ENCODE measurements at places on chromosomes 4 and X. TPM values are rescaled to one million over a fixed set of nuclear protein-coding genes. Genes with fewer than 3 reads are reported as not detected.

DNA sequence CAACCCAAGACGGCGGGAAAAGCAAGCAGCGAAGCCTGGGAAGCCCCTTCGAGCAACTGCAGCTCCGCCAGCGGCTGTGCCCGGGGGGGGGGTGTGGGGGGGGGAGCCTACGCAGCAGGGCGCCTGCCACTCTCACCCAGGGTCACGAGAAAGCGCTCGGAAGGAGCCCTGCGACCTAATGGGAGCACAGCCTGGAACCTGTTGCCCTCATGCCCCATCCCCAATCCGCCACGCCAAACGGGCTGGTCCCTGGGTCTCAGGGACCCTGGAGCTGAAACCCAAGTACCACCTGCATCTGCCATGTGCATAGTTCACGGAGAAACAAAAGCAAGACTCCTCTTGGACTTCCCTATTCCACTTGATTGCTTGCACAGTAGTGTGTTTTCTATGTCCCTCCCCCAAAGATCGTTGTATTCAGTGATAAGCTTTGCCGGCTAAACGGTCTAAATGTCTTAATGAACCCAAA, 359 bp upstream of the GAB3 start:
- no peak for DNase-seq

DNA sequence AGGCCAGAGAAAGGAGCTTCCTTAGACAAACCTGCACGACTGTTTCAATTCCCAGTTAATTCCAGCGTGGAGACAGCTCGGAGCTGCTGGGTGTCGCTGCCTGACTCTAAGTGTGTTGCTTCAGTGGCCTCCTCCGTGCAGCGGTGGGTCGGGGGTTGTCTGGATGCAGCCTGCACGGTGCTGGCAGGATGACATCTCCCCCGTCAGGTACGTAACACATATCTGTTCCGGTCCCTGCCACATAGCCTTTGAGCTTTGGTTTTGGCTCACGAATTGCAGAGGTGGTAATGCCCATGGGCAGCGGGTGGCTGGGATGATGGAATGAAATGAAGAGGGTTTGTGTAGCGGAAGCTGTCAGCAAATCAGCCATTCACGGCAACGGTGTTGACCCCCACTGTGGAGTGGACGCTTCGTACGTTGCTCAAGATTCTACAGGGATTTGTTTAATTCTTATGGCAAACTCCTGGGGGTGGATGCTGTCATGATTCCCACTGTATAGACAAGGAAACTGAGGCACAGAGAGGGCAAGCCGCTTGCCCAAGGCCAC, 33.7 kb upstream of the HMX1 start:
- no peak for DNase-seq

ART3 gene
- total RNA-seq: 1.1 TPM

GYPA gene
- total RNA-seq: 7.8 TPM

PABPC1L2B gene
- total RNA-seq: not detected

Data from urinary bladder (tissue), 4 donors.